Naive B cell (primary cell): ENCODE measurements at places on chromosomes 1 and 21. TPM values are rescaled to one million over a fixed set of nuclear protein-coding genes. Genes with fewer than 3 reads are reported as not detected.

Gene CYP4A22
- polyA plus RNA-seq: not detected

Gene OR2L13
- 1.4 TPM for polyA plus RNA-seq

GRCh38 chr1:165298203-165298820 is 58.2 kb downstream of the LMX1A start:
- DNase-seq: no peak

Gene SCAF4
- polyA plus RNA-seq: 29.1 TPM

DNA sequence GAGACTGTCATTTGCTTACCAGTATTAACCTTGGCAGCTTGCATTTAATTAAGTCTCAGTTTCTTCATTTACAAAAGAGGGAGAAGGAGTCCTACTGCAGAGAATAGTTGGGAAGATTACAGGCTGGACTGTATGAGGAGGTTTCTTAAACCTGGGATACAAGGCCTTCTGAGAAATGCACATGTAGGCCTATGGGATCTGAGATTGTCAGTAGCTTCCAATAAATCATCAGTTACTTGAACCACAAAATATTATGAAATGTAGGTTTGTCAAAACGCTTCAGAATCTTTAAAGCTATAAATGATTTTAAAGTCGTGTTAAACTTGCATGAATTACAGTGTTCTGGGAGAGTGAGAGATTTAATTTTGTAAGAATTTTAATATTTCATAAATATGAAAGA is 69.6 kb downstream of the NRIP1 start:
- DNase-seq: no peak

- DNase-seq: no peak
Measured at GRCh38 chr21:26846036-26846931, 1.1 kb upstream of the ADAMTS1 start.

GRCh38 chr1:198771563-198772153 is 132.8 kb downstream of the PTPRC start:
- DNase-seq: peak; percentile 19

GRCh38 chr1:101073836-101074235 is 48.3 kb upstream of the DPH5 start:
- no peak for DNase-seq

- no peak for DNase-seq
Measured at GRCh38 chr1:230752407-230752806, 5.2 kb downstream of the CAPN9 start.

Gene TMED5
- polyA plus RNA-seq: 22.4 TPM

DNA sequence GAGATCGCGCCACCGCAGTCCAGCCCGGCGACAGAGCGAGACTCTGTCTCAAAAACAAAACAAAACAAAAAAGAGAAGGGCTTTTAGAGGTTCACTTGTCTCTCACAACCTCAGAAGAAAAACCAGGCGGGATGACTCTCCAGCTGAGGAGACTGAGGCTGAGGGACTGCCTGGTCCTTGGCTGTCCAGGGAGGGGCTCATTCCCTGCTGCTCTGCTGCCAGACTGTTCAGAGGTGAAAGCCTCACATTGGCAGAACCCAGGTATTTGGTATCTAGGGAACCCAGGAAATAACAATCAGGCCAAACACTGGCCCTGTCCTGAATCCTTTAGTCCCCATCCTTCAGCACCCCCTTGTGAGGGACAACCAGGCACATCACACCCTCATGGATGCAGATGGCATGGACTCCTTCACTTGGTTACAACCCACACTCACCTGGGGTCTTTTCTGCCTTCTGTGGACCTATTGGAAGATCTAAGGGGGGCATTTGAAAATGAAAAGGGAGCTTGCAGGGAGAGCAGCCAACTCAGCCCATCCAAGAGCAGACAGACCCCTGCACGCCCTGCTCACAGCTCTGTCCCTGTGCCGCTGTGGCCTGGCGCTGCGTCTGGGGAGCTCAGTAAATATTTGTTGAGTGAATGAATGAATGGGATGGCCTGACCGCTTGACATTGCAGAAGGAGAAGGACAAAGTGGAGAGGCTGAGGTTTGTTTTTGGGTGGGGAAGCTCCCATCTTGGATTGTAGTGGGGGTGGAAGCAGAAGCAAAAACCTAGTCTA is 33.4 kb downstream of the CD247 start:
- no peak for DNase-seq

Gene KCNT2
- polyA plus RNA-seq: not detected

- DNase-seq: no peak
Measured at GRCh38 chr1:33335020-33335419, 14.1 kb upstream of the A3GALT2 start.

Gene CHRNB2
- not detected for polyA plus RNA-seq

DNA sequence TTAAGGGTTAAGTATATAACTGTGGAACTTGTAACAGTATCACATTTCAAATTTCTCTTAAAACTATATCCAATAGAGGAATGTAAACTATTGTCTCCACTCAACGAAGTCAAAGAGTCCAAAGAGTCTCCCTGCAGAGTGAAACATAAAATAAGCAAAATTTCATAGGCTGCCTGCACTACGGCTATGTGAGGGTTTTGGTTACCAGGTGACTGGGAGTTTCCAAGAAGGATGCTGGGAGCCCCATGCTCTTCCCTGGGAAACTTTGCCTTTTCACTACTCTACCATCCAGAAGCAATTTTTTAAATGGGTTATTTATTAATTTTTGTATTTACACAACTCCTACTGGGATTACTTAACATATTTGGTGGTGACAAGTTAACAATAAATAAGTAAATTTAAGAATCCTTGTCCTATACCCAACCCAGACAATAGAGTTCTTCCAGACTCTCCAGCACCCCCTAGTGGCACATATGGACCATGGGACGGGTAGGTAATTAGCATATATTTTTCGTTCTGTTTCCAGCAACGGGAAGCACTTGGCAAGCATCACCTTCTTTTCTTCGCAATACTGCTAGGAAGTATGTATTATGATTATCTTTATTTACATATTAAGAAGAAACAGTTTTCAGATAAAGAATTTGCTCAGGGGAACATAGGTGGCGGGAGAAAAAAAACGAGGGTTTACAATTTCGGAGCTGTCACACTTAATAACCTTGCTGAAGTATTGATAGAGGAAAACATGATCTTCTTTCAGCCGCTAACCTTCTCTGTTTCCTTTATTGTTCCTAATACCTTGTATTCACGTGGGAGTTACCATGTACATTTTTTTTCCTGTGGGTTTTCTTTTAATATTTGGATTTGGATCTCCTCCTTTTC is 3.5 kb downstream of the FMO2 start:
- peak; percentile 21 for DNase-seq

DNA sequence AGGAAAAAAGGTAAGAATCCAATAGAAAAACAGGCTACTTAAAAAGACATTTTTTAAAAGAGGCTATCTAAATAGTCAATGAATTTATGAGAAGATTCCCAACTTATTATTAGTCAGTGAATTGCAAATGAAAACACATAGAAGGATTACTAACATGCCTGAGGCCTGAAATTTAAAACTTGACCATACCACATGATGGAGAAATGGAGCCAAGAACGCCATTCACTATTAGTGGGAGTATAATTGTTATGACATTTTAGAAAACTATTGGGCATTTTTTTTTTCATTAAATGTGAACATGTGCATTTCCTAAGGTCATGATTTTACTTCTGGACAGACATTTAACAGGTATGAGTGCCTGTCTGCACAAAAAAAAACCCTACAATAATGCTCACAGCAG is 24.8 kb upstream of the OR2B11 start:
- DNase-seq: no peak

- DNase-seq: no peak
Measured at GRCh38 chr1:85555867-85556573, 24.5 kb upstream of the CCN1 start.

DNA sequence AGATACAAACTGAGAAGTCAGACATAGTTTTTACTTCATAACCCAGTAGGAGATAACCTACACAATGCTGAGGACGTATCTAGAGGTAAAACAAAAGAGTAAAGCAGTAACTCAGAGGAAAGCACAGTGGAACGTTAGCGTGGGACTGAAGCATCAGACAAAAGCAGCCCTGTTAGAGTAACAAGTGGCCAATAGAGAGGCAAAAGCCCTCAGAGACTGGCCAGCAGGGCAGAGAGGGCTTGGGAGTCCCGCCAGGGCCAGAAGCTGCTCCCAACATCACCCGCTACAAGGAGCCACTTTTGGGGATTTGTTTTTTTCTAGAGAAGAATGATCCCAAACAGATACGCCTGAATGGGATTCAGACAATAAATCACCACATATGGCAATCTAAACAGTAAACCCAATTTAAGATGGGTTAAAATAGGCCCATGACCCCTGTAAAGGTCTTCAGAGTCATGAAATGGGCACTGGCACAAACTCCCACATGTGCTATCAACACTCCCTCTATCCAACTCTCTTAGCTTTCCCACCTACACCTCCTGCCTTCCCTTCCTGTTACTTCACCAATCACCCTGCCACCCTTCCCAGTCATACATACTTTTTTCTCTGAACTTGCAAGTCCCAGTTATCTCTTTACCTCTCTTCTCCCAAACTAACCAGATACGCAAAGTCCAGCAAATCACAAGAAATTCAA is 17.2 kb downstream of the TADA1 start:
- DNase-seq: no peak

DNA sequence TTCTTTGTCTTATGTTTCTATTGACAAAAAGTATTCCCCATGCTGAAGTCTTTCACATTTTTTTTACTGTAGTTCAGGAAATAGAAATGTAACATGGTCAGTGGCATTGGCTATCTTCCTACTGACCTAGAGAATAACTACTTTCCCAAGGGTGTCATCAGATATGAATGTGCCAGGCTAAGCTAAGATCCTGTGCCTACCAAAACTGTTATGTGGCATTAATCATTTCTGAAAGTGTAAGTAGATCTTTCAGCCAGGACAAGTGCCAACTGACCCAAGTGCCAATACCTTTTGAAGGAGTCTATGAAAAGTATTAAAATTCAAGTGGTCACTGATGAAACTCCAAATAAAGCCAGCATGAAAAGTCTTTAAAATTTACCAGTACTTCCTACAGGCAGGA is 165.3 kb downstream of the TNFSF18 start:
- no peak for DNase-seq
